ENCODE measurements at places on chromosomes 13 and 19.

DNA sequence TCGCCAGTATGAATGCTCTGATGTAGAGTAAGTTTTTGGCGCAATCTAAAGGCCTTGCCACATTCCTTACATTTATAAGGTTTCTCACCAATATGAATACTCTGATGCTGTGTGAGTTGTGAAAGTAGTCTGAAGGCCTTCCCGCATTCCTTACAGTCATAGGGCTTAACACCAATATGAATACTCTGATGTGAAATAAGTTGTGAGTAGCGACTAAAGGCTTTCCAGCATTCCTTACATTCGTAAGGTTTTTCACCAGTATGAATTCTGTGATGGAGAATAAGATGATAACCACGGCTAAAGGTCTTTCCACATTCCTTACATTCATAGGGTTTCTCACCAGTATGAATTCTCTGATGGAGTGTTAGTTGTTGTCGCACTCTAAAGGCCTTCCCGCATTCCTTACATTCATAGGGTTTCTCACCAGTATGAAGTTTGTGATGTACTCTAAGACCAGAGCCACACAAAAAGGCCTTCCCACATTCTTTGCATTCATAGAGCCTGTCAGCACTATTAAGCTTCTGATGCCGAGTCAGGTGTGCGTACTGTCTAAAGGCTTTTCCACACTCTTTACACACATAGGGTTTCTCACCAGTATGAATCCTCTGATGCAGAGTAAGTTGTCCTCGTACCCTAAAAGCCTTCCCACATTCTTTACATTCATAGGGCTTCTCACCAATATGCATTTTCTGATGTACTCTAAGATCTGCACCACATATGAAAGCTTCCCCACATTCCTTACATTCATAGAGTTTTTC, 14.1 kb upstream of the ZFP14 start:
- DNase-seq = no peak

- DNase-seq = no peak
Measured at GRCh38 chr13:34545461-34545860, 396.6 kb upstream of the NBEA start.

GRCh38 chr13:32340914-32341313, 25.6 kb downstream of the BRCA2 start:
- no peak for DNase-seq

- DNase-seq = peak; percentile 33
Measured at GRCh38 chr19:19280561-19280960, 7.5 kb upstream of the TM6SF2 start.

DNA sequence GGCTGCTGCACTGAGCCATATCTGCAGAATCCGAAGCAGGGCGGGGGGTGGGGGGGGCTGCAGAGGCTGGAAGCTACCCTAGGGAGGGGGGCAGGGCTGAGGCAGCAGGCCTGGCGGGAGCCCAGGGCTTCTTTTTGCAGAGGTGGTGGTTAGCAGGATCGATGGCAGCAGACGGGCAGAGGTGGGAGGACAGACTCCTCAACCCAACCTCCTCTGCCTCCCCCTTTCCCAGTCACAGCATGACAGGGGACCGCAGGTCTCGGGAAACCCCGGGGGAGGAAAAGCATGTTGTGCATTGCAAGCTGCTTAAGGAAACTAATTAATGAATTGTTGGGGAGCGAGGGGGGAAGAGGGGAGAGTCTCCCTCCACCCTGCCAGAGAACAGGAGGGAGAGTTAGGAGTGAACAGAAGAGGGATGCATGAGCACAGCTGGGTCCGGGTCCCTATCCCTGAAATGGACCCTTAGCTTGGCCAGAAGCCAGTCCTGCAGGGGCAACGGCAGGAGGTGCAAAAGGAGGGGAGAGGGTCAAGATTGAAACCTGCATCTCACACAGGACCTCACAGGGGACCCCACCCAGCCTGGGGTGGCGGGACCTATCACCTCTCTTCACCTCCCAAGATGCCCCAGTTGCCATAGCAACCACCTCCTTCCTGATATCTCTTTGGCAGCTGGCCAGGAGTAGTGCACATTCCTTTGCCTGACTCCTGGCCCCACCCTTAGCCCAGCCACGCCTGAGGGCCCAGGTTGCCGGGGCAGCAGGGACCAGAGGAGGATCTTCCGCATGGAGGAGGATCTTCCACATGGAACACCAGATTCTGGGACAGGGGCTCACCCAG, 1.8 kb downstream of the FXYD7 start:
- no peak for DNase-seq

- no peak for DNase-seq
Measured at GRCh38 chr13:89097994-89098393, 1426.8 kb downstream of the SLITRK5 start.

GRCh38 chr19:18363787-18364186, 22.2 kb upstream of the GDF15 start:
- DNase-seq = no peak

- DNase-seq = no peak
Measured at GRCh38 chr13:32609428-32609827, 23.2 kb downstream of the PDS5B start.

- DNase-seq = no peak
Measured at GRCh38 chr19:38765214-38765613, 8.1 kb downstream of the LGALS7 start.

- no peak for DNase-seq
Measured at GRCh38 chr13:59891053-59891452, 272.7 kb downstream of the DIAPH3 start.

- DNase-seq = no peak
Measured at GRCh38 chr13:67833564-67833963, 603.4 kb upstream of the PCDH9 start.

GRCh38 chr13:78137404-78138142, 218.9 kb upstream of the EDNRB start:
- DNase-seq = peak; percentile 60

DNA sequence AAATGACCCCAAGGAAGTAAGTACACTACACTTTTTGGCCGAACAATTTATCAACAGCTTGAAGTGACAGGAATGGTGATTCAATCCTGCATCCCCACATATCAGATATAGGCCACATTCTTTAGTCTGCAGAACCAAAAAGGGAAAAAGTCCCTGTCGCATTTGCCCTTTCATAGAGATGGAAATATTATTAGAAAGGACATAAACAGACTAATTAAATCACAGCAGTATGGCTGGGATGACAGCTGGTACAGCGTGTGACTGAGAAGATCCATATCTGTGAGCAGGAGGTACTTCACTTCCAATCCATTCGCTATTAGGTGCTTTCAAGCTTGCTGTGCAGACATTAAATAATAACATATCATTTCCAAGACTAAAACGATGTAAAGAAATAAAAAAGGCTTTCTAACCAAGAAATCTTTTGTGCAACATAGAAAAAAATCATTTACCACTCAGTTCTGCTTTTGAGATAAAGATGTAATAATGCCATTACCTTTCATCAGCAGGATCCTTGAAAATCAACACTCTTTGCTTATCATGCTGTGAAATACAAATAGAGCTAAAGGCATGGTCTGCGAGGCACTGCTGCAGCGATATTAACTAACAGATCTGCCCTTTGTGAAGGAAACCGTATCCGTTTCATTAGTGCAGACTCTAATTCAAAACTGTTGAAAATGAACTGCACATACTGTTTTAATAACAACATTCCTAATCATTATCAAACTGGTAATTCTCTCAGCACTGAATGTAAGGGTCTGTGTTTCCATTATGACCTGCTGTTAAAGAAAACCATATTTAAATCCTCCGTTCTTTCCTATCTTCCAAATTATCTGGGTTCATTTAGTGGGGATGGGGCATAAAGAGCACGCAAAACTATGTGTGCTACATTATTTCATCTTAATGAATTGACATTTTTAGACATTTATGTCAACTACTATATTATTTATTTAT, 245.6 kb downstream of the DACH1 start:
- peak; percentile 18 for DNase-seq

DNA sequence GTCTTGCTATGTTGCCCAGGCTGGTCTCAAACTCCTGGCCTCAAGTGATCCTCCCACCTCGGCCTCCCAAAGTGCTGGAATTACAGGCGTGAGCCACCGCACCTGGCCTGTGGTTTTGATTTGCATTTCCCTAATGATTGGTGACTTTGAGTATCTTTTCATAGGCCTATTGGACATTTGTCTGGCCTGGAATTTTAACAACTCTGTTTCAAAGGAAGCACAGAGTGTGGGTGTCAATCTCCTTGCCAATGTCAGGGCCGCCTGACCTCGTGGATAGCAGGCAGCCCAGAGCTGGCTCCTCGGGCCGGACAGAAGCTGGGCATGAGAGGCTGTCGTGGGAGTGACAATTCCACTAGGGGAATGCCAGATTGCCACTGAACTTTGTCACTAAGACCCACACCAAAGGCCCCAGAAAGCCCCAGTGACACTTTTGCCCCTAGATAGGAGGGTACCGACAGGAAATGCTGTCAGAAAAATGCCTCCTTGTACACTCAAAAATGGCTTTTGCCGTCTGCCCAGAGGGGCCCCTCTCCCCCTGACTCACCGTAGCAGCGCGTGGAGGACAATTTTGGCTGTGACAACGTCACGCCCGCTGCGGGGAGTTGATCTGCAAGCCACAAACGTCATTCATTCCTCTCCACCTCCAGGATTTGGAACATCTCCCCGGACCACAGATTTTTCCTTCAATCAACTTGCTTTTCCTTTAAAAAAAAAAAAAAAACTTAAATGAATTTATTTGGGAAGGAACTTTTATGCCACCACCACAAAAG, 11.7 kb upstream of the ADGRE5 start:
- no peak for DNase-seq

DNA sequence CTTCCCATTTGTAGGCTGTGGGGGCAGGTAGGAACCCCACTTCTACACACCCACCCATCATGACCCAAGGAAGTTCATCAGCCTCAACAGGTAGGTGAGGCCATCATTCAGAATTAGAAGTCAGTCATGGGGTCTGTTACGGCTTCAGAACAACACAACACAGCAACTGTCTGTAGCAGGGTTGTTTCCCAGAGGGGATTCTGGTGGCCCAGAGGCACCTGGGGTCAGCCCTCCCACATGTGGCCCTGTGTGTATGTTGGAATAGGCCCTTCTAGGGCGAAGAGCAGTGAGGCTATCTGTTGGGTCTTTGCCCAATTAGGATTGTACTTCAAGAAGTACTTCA, 3.4 kb downstream of the IGFLR1 start:
- DNase-seq = no peak

- no peak for DNase-seq
Measured at GRCh38 chr19:6813659-6814058, 41.2 kb downstream of the VAV1 start.

GRCh38 chr13:56718791-56719190, 421.9 kb upstream of the PRR20A start:
- DNase-seq = no peak

DNA sequence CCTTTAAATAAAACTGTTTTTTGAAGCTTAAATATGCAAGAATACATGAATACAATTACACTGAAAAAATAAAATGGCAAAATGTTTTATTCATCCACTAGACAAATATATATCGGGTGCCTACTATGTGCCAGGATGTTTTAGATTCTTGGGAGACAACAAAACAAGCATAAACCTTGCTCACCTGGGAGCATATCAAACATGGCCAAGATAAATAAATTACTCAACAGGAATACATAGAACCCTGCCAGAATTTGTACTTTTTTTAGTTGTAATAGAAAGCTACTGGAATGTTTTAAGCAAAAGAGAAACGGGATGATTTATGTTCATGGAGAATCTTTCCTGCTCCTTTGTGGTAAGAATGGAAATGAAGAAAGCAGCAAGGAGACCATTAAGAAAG, 2358.5 kb upstream of the PCDH20 start:
- DNase-seq = no peak

DNA sequence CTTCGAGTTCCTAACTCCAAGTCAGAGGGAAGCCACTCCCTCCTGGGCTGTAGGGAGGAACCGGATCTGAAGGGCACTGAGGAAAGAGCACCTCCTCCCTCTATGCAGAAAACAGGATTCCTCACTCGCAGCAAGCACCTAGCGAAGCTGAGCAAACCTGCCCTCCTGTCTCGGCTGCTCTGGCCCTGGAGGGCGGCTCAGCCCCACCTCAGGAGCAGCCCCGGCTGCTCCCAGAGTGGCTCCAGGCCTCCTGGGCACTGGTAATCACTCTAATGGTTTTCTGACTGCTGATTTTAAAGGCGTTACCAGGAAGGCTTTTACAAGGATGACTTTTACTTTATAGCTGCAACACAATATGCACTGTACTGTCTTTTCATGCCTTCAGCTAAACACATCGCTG, 312.5 kb downstream of the TEX29 start:
- DNase-seq = peak; percentile 77

DNA sequence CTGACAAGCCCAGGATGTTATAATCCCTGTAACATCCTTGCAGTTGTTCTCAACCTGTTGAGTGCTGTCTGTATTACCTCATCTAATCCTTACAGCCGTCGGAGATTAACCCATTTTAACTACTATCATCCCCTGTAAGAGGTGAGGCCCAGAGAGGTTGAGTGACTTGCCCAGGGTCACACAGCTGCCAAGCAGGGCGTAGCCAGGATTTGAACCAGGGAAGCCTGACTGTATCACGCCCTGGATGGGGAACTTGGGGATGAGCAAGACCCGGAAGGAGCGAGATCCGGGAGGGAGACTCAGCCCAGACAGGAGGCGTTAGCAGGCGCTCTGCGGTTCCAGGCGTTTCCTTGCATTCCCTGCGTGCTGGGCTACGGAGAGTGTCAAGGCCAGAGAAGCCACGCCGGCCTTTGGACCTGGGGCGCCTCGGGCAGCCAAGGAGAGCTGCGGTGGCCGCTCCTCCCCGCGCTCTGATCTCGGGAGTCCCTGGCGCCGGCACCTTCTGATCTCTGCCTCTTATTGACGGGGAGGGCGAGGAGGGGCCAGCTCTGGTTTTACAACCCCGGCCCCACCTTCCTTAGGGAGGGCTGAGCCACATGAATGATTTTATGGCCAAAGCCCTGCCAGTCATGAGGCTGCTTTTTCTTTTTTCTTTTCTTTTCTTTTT, 6.2 kb downstream of the SULT2B1 start:
- no peak for DNase-seq

DNA sequence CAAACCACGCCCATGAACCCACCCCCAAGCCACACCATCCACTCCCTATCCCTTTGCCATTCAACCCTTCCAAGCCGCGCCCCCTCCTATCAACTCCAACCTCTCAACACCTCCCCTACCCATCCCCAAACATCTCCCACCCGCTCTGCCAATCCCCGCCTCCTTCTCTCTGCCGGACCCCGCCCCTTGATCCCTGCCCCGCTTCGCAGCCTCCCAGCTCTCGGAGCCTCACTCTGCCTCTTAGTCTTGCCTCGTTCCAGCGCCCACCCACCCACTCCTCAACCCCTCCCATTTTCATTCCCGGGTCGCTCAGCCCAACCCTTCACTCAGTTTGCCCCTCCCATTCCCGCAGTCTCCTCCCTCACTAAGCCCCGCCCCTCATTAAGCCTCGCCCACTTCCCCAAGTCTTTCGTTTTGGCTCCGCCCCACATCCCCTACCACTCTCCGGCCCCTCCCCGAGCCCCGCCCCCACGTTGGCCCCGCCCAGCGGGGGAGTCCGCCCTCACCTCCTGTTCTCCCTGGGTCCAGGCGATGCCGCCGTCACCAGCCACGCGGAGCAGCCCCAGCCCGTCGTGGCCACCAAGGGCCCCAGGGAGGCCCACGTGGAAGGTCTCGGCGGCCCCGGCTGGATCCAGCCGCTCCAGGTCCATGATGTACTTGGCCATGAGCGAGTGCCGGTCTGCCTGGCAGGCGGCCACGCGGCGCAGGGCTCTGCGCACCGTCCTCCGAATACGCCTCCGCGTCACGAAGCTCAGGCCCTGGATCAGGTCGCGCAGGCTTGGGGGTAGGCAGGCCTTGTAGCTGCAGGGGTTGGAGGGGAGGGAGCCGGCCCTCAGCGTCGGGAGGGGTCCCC, 5.7 kb downstream of the JAK3 start:
- peak; percentile 24 for DNase-seq

- DNase-seq = no peak
Measured at GRCh38 chr19:2047076-2047448, 4.0 kb downstream of the MKNK2 start.

Measured in NCI-H510A treated with DMSO at 0.1 percent for 48 hours (cell line).